M059J (cell line): ENCODE measurements at places on chromosomes 5 and 9.

- DNase-seq = no peak
These were observed 26.6 kb downstream of the MLANA start for GRCh38 chr9:5917273-5917672.

GRCh38 chr9:128696923-128697707 is 5.2 kb upstream of the PKN3 start:
- DNase-seq = no peak

GRCh38 chr9:116124472-116125040 is 29.0 kb upstream of the PAPPA start:
- no peak for DNase-seq

GRCh38 chr5:4698596-4698995 is 441.5 kb upstream of the ADAMTS16 start:
- DNase-seq = no peak

DNA sequence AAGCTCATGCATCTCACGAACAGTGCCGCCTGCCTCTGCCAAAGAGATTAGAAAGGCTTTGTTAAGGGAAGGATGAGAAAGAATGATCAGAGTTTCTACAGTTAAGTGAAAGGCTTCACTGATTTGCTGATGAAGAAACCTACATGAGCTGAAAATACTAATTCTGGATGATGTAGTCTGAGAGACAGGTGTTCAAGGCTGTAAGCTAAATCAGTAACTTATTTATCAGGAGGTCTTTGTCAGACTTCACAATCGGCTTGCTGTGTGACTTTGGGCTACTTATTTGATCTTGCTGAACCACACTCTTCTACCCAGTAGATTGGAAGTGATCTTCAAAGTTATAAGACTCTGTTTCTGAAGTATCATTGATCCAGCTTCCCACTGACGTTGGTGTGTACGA is 264.2 kb downstream of the RAB3C start:
- no peak for DNase-seq

DNA sequence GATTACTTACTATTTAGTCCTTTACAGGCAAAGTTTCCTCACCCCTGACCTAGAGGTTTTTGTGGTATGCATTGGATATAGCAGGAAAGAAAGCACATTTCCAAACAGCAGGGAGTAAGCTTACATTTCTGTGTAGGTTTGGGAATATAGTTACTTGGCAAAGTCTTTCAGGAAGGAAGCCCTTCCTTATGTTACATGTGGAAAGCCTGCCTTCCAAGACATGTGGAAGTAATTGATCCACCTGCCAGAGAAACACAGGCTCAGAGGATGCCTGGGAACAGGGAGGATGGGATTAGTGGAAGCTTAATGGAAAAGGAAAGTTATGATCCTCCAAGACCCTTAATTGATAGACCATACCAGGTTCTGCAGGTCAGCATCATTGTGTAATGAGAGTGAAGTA is 87.3 kb upstream of the PPP1R2B start:
- DNase-seq = no peak

GRCh38 chr5:126865299-126865698 is 88.4 kb downstream of the LMNB1 start:
- DNase-seq = peak; percentile 67

DNA sequence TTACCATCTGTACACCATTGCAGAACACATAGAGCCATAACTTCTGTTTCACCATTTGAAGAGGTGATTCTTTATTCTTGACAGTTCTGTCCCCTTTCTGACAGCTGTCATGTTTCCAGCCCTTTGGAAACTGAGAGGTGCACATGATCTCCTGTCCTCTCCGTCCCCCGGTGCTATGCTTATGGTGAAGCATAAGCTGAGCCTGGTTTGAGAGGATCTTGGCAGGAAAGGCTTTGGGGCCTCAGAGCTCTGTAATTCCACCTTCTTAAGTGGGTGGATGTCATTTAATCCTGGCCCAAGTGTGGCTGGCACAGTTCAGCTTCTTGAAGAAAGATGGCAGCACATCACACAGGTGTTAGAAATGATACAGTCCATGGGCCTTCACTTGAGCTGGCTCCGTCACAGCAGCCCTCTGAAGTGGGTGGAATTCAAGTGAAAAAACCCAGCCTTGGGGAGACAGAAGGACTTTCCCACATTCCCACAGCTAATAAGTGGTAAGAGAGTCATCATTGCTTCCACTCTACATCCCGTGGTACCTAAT is 30.7 kb upstream of the GRPEL2 start:
- DNase-seq = no peak

DNA sequence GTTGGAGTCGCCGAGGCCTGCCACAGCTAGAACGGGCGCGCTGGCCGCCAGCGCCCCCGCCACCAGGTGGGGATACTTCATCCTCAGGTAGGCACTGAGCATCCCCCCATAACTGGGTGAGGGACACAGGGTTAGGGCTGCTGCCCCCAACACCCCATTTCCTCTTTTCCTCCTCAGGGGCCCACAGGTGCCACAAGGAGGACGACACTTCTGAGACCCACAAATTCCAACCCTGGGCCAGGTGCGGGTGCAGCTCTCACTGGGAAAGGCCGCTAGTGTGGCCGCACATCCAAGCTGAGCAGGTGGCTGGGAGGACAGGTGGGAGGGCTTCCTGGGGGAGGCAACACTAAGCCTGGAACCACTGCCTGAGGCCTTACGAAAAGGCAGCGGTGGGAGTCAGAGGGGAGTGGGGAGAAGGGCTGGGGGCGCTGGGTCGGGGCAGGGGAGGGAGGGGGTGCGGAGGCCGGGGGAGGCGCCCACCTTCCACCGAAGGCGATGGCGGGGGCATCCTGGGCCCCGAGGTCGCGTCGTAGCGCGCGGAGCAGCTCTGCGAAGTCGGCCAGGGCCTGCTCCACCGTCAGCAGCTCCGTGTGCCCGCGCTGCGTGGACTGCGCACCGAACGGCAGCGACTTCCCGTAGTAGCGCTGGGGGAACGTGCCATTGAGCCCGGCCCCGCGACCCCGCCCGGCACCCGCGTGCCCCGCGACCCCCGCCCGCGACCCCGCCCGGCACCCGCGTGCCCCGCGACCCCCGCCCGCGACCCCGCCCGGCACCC is 961 bp downstream of the DPP7 start:
- DNase-seq = no peak

- DNase-seq = no peak
These were observed 29.3 kb upstream of the UNC5A start for GRCh38 chr5:176781054-176781375.

GRCh38 chr9:14690948-14691730 is 2.1 kb downstream of the ZDHHC21 start:
- no peak for DNase-seq

DNA sequence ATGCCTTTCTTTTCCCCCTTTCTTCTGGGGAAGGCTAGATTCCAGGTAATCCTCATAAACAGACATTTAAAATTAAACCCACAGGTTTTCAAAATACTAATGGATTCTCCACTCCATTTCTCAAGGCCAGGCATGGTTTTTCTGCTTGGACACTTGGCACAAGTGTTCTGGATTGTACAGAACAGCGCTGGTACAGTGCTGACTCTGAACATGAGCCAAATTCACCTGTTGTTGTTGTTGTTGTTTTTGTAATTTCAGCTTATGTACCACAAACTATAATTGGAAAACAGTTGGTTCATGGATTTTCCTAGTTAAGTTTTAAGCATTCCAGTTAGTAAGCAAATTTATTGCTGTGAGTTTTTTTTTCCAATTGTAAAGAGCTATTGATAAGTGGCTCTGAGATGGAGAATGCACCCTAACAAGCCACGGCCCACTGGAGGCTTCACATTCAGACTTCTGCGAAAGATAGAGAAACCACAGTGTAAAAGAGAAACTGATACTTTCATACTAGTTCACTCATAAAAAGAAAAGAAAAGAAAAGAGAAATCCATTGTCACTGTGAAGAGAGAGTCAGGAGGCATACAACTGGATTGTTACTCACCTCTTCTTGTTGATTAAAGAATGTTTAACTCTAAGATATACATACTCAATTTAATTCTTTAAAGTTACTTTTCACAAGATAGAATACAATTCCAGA is 16.2 kb upstream of the ITGA1 start:
- no peak for DNase-seq

- peak; percentile 97 for DNase-seq
These were observed 71.9 kb downstream of the MAP1B start for GRCh38 chr5:72179028-72179815.

DNA sequence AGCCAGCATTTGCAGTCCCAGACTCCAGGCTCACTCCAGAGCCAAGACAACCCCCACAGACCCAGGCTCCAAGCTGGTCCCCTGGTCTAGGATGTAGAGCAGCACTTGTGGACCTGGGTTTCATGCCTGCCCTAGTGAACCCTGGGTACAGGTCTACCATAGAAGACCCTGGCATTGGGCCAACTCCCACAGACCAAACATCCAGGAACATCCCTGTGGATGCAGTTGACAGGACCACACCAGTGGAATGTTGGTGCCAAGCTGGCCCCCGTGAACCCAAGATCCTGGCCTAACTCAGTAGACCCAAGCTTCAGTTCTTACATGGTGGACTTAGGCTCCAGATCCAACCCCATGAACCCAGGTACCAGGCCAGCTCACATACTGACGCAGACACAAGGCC is 250.6 kb downstream of the KDM4C start:
- no peak for DNase-seq

- peak; percentile 63 for DNase-seq
These were observed 278.4 kb upstream of the IRX1 start for GRCh38 chr5:3317051-3317795.

GRCh38 chr5:98929710-98930298 is 997 bp upstream of the CHD1 start:
- peak; percentile 92 for DNase-seq

DNA sequence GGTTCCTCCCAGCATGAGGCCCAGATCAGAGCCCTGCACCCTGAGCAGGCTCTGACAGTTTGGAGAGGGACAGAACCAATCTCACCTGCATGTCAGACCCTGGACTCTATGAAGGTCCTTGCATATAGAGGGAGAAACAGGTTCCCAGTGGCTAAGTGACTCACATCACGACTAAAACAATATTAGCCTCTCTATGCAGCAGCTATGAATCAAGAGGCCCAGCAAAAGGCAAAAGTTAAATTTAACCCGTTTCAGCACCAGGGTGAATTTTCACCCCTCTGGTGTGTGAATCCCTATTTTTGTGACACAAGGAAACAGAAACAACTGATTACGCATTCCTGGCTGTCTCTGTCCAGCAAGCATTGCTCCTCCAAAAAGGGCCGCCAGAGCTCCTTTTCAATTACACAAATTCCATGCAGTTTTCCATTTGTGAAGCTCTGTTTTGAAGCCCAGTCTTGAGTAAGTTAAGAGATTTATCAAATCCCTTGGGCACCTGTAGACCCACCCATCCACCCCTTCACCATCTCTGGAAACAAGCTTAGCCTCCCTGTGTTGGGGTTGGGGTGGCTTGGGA is 136.6 kb downstream of the GABBR2 start:
- no peak for DNase-seq

DNA sequence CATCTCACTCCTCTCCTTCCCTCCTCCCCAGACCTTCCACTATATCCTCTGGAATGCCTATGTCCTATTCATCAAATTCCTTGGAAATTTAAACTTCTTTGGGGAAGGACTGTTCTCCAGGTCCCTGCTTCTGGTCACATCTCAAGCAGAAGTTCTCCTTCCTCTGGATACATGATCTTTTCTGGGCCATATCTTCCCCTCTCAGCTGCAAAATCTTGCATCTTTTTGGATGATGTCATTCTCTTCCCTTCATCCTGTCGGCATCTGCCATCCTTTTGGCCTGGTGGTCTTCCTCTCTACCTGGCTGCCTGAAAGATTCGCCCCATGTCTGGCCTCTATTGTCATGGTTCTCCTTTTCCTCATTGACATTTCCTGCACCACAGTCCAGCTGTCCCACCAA is 5.2 kb upstream of the DIRAS2 start:
- DNase-seq = no peak

- peak; percentile 72 for DNase-seq
These were observed 14.8 kb upstream of the CEMIP2 start for GRCh38 chr9:71783120-71783523.

- peak; percentile 46 for DNase-seq
These were observed 322.8 kb upstream of the RFX3 start for GRCh38 chr9:3848445-3849114.

- DNase-seq = peak; percentile 55
These were observed 545 bp upstream of the CTSV start for GRCh38 chr9:97039514-97039860.

GRCh38 chr5:66993448-66993847 is 203.2 kb downstream of the CD180 start:
- DNase-seq = no peak

- no peak for DNase-seq
These were observed 24.1 kb downstream of the AQP7 start for GRCh38 chr9:33378121-33378795.

- no peak for DNase-seq
These were observed 10.6 kb downstream of the PLEKHG4B start for GRCh38 chr5:102411-103043.

DNA sequence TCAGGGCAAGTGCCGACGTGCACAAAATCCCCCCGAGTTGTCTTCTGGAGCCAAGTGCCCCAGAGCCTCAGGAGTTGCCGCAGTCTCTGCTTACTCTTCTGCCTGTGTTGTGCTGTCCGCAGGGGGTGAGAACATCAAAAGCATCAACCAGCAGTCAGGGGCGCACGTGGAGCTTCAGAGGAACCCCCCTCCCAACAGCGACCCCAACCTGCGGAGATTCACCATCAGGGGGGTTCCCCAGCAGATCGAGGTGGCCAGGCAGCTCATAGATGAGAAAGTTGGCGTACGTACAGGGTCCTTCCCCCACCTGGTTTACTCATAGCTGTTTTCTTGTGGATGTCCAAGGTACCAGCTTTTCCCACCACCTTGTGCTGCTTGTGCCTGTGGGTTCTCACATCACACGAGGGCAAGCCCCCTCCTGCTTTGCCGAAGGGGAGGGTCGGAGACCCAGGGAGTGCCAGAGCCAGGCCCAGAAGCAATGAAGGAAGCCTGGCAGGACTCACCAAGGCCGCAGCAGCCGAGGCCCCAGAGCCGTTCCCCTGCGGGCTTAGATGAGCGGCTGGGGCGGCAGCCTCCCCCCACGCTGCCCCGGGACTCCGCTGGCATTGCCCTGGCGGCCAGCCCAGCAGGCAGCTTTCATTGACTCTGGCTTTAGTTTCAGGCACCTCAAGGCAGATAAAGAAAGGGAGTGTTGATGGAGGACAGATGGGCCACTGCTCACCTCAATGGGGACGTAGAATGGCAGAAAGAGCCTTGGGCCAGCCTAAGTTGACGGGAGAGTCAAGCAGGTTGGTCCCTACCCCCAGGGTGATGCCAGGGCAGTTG is 33.7 kb upstream of the PRDM12 start:
- DNase-seq = no peak

GRCh38 chr5:95564450-95564849 is 9.5 kb downstream of the ARSK start:
- no peak for DNase-seq
